ENCODE measurements at places on chromosomes 4 and X.
A peak's percentile ranks its signal among the peaks of the same experiment; 100 is the strongest.

- no peak for DNase-seq
These were observed 21.4 kb downstream of the REELD1 start for GRCh38 chr4:146235654-146236177.

DNA sequence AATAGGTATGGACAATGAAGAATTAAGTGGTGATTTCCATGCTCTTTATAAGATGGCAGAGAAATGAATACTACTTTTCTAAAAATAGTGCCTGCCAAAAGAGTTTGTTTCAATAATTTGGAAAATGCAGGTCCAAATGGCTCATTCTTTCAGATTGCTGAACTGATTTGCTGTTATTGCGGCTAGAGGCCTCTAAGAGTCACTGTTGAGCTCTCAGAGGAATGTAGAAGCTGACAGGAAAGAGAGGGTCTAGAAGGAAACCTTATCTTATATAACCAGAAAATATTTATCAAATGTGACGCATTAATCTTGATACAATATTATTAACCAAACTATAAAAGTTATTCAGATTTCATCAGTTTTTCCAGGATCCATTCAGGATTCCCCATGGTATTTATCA is 65.7 kb upstream of the PAGE1 start:
- DNase-seq = no peak

DNA sequence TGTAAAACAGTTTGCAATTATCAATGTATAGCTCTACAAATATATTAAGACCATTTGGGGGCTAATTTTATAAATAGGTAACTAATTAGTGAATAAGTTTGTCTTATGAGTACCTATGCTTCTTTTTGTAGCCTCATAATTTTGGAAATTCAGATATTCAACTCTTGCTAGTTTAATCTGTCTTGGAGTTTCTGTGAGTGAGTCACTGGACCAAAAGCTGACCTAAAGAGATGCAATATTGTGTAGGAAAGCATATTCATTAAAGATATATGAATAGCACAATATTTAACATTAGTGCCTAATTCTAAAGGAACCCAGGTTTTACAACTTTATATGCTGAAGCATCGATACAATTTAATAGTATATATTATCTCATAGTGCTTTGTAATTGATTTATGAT is 161.3 kb upstream of the PCDH18 start:
- DNase-seq = no peak

GRCh38 chrX:670645-671044 is 40.1 kb downstream of the SHOX start:
- DNase-seq = no peak

GRCh38 chr4:25801594-25801993 is 61.2 kb downstream of the SEL1L3 start:
- no peak for DNase-seq

DNA sequence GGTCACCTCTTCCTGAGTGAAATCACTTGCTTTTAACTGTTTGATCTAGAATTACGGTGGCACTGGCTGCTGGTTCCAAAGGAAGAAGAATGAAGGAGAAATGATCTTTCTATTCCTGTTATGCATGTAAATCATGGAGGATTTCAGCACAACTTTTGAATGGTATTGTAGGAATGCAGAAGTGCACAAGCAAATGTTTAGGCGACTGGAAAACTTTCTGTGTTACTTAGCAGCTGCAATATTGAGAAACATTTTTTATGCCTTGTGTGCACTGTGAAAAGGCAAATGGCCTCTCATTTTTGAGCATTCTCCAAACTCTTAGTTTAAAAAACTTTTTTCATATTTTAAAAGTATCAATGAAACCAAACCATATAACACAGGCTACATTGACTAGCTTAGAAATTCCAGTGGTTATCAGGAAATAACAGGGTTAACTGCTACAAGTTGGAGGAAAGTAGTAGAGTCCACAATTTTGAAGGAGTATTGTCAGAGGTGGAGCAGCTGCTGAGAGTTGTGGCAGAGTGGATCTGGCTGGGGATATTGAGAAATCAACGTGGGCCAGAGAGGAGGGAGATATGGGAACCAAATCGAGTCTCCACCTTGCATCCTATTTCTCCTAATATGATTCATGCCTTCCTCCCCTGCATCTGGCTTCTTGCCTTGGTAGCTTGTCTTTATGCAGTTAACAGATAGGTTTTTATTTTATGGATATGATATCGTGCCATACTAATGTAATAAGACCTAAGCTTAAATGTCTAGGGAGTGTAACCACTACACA is 32.0 kb upstream of the FHL1 start:
- DNase-seq = no peak

- DNase-seq = no peak
These were observed 1448.9 kb upstream of the TENM3 start for GRCh38 chr4:180794333-180794732.

DNA sequence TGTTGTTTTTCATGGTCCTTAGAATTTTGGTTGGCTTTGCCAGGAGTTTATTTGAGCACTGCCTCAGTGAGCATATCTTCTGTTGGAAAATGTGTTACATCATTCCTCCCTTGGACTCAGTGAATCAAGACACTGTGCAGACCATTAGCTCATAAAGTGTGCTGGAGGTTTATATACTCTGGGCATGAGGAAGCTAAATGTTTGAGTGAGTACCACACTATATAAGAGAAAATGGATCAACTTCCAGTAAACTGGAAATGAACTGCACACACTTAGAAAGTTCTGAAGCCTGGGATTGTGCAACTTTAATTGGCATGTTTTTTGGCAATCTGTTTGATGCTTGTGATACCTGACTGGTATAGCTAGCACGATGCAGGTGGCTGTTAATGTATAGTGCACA is 75.9 kb downstream of the LIMCH1 start:
- DNase-seq = no peak

- no peak for DNase-seq
These were observed 38.1 kb upstream of the PDE5A start for GRCh38 chr4:119666653-119667091.

DNA sequence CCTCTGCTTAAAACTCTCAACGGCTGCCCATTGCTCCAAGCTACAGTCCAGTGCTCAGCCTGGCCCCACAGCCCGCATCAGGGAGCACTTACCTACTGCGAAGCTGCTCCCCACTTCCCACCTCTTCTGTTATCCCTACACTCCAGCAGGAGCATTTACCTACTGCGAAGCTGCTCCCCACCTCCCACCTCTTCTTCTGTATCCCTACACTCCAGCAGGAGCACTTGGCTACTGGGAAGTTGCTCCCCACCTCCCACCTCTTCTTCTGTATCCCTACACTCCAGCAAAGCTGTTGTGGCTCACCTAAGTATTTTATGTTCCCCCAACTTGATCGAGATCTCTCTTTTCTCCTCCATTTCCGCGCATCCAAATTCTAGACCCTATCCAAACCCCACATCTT is 563.3 kb upstream of the ZFP42 start:
- no peak for DNase-seq

DNA sequence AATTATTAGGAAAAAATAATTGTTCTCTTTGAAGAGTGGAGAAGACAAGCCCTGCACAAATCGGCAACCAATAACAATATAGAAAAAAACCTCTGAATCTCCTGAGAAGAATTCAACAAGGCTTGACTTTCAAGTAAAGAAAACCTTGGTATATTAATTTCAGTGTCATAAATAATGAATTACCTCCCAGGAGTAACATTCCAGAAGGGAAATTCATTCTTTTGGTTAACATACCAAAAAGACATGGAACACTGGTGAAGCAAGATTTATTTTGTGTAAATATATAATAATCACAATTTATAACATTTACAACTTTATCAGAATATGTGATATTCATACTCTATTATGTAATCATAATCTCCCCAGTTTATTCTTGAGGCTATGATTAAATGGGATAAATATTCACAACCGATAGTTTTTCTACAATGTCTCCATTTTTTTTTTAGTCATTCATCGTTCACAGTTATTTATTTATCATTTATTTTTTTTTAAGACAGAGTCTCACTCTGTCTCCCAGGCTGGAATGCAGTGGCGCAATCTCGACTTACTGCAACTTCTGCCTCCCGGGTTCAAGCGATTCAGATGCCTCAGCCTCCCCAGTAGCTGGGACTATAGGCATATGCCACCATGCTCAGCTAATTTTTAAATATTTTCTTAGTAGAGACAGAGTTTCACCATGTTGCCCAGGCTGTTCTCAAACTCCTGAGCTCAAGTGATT is 53.0 kb upstream of the RPS6KA6 start:
- DNase-seq = no peak

DNA sequence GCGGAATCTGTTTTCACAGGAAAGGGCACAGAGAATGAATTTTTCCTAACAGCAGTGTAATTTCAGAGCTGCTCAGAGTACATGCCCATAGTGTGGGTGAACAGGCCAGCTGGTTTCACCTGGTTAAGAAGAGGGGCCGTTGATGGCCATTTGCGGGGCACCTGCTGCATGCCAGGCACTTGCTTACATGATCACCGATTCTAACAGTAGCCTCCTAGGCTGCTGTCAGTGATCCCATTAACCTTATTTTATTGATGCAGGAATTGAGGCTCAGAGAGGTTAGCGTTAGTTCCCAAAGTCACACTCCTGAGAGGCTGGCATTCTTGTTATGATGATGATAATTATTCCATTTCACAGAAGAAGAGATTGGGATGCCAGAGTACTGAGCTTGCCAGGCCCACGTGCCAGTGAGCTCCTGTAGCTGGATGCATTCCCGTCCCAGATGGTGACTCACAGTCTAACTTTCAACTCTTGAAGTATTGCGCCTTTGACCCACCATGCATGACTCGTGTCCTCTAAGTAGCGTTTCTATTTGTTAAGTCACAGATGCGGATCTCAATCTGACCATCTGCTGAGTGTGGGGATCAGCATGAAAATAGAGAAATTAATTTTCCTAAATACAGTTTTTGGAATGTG is 76.5 kb downstream of the PSAPL1 start:
- no peak for DNase-seq

- DNase-seq = no peak
These were observed 99.0 kb downstream of the FIP1L1 start for GRCh38 chr4:53476232-53477037.

DNA sequence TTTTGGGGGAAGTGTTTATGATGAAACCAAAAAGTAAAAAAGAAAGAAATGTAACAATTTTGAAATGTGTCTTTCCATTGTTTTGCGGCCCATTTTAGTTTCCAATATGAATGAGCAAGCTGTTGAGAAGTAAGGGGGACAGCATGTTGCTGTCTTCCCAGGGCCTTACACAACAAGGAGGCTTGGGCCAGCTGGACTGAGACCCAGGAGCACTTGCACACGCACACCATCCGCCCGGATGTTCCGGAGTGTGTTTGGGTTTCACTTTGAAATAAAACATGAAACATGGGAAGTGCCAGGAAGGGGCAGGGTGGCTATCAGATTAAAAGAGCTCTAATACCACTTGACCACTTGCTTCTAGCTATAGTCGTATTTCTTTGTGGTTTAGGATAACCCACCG is 144.4 kb downstream of the NHS start:
- DNase-seq = no peak

DNA sequence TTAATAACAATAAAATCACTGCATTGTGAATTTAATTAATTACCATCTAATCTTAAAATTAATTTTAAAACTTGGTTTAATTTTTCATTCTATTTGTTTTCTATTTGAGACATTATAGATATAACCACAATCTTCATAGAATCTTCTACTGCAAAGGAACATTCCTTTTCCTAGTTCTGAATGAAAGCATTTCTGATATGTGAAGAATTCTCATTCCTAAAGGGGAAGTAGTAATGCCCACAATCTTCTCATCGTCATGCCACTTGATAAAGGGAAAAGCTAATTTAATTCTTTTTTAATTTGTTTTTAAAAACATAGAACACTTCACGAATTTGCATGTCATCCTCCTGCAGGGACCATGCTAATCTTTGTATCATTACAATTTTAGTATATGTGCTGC is 23.7 kb downstream of the MGARP start:
- DNase-seq = no peak

DNA sequence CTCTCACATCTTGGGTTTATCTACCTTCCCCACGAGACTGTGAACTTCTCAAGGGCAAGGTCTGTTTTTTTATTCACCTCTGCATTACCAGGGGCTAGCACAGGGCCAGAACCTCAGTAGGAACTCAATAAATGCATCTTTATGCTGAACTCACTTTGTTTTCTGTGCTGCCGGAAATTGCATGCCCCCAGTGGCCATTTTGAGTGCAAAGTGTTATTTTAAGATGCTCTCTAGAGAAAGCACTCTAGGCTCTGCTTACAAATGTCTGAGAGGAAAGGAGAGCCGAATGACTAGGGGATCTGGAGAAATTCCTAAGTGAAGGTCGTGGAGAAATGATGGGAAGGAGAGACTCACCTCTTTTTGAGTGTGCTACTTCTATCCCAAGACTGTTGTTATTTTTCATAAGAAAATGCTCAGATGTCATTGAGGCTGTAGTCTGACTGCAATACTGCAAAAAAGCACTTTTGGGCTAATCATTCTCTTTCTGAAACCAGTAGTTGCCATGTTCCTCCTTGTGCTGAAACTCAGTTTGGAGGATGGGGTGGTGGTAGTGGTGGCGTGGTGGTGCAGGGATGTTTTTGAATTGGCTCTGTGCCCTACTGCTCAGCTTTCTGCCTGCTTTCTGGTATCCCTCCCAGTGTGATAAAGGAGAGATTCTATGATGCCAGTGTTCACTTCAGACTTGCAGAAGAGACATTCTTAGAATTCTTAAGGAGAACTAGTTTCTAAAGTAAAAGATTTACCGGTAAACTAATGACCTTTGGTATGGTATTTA is 41.3 kb downstream of the DOCK11 start:
- DNase-seq = peak; percentile 12

GRCh38 chr4:182533964-182534363 is 290.8 kb downstream of the TENM3 start:
- no peak for DNase-seq

DNA sequence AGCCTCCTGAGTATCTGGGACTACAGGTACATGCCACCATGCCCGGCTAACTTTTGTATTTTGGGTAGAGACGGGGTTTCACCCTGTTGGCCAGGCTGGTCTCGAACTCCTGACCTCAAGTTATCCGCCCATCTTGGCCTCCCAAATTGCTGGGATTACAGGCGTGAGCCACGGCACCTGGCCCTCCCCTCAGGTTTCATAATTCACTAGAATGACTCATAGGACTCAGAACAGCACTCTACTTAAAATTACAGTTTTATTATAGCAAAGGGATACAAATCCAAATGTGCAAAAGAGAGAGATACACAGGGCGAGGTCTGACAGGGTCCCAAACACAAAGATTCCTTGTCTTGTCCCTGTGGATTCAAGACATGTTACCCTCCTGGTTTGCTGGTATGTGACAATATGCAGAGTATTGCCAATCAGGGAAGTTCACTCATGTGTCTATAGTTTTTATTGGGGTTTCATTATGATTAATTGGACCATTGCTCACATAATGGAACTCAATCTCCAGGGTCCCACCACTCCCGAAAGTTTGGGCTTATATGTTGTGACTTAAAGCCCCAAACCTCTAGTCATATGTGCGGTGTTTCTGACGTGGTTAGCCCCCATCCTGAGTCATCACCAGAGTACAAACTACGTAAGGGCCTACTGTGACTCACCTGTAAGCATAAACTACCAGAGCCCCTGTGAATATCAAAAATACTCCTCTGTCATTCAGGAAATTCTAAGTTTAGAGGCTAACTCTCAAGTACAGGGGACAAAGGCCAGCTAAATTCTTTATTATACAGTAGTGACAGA is 5.2 kb downstream of the YIPF6 start:
- DNase-seq = peak; percentile 32

GRCh38 chrX:108029928-108030711 is 14.7 kb upstream of the VSIG1 start:
- DNase-seq = no peak

GRCh38 chrX:144738246-144738645 is 509.1 kb upstream of the SPANXN1 start:
- no peak for DNase-seq

GRCh38 chrX:8245411-8245810 is 74.3 kb upstream of the VCX2 start:
- DNase-seq = no peak

- DNase-seq = no peak
These were observed 760.0 kb downstream of the FSTL5 start for GRCh38 chr4:161403781-161404180.
